A375 (cell line): ENCODE measurements at places on chromosomes 13 and 19. TPM values are rescaled to one million over a fixed set of nuclear protein-coding genes. Genes with fewer than 3 reads are reported as not detected.

The ZNF780B gene
- 15.1 and 30.4 TPM in 2 replicates for total RNA-seq

The MAMSTR gene
- 0.30 TPM in 1 of 2 replicates, not detected in the other for total RNA-seq

The RNF17 gene
- 0.37 and 0.41 TPM in 2 replicates for total RNA-seq

The ZNF415 gene
- 0.82 and 1.1 TPM in 2 replicates for total RNA-seq

The PRTN3 gene
- total RNA-seq: not detected in 2 replicates

The FPR3 gene
- not detected in 2 replicates for total RNA-seq

The ZNF888 gene
- total RNA-seq: 2.7 and 4.0 TPM in 2 replicates

The S1PR5 gene
- total RNA-seq: 1.9 and 3.9 TPM in 2 replicates

The ZNF708 gene
- 7.9 and 8.2 TPM in 2 replicates for total RNA-seq

The UGGT2 gene
- 34.0 and 38.6 TPM in 2 replicates for total RNA-seq

The GDF15 gene
- total RNA-seq: 32.1 and 48.4 TPM in 2 replicates

The FPR1 gene
- not detected in 2 replicates for total RNA-seq

The KLK14 gene
- 0.85 TPM in 1 of 2 replicates, not detected in the other for total RNA-seq

The BCKDHA gene
- total RNA-seq: 103 and 115 TPM in 2 replicates

The COL5A3 gene
- 2.6 and 4.6 TPM in 2 replicates for total RNA-seq

The LGALS7B gene
- total RNA-seq: 2.8 TPM in 1 of 2 replicates, not detected in the other

The ZNF626 gene
- total RNA-seq: 4.1 and 5.3 TPM in 2 replicates

The KISS1R gene
- not detected in 2 replicates for total RNA-seq

The ZFP28 gene
- 1.5 and 3.2 TPM in 2 replicates for total RNA-seq

The CRLF1 gene
- total RNA-seq: 6.0 and 9.8 TPM in 2 replicates

The RNASEH2A gene
- total RNA-seq: 96.4 and 96.8 TPM in 2 replicates

The PRR19 gene
- 0.91 and 1.6 TPM in 2 replicates for total RNA-seq

The NOVA2 gene
- 0.04 TPM in 1 of 2 replicates, not detected in the other for total RNA-seq

The PSG6 gene
- total RNA-seq: not detected in 2 replicates

The MAST3 gene
- total RNA-seq: 3.5 and 5.5 TPM in 2 replicates

The SCGB2B2 gene
- total RNA-seq: 0.05 TPM in 1 of 2 replicates, not detected in the other

The GFY gene
- not detected in 2 replicates for total RNA-seq

The CFD gene
- total RNA-seq: 2.1 and 3.5 TPM in 2 replicates

The SIGLECL1 gene
- 0.32 TPM in 1 of 2 replicates, not detected in the other for total RNA-seq

The FXYD1 gene
- 0.56 TPM in 1 of 2 replicates, not detected in the other for total RNA-seq

The TBXA2R gene
- 0.32 and 0.87 TPM in 2 replicates for total RNA-seq

The USHBP1 gene
- not detected in 2 replicates for total RNA-seq

The TPGS1 gene
- total RNA-seq: 43.4 and 51.0 TPM in 2 replicates

The CGB2 gene
- total RNA-seq: not detected in 2 replicates

The DCT gene
- total RNA-seq: not detected in 2 replicates

The LIG4 gene
- total RNA-seq: 7.8 and 8.2 TPM in 2 replicates

The TMEM161A gene
- total RNA-seq: 50.4 and 67.5 TPM in 2 replicates

The ZNF121 gene
- total RNA-seq: 48.4 and 56.3 TPM in 2 replicates

The VAV1 gene
- not detected in 2 replicates for total RNA-seq

The SIGLEC5 gene
- not detected in 2 replicates for total RNA-seq

The CDX2 gene
- 0.94 TPM in 1 of 2 replicates, not detected in the other for total RNA-seq

The GIPR gene
- 0.03 and 1.2 TPM in 2 replicates for total RNA-seq

The TEX26 gene
- not detected in 2 replicates for total RNA-seq

The KMT5C gene
- total RNA-seq: 16.7 and 17.0 TPM in 2 replicates

The THSD8 gene
- not detected in 2 replicates for total RNA-seq

The GGACT gene
- 6.7 and 7.5 TPM in 2 replicates for total RNA-seq

The KLHL1 gene
- 0.03 TPM in 1 of 2 replicates, not detected in the other for total RNA-seq

The CPB2 gene
- total RNA-seq: not detected in 2 replicates

The SRRM5 gene
- total RNA-seq: 0.29 and 0.30 TPM in 2 replicates

The RDH8 gene
- total RNA-seq: not detected in 2 replicates

The ZBTB45 gene
- total RNA-seq: 13.1 and 15.4 TPM in 2 replicates

The OVOL3 gene
- total RNA-seq: not detected in 2 replicates

The TMPRSS9 gene
- 0.57 TPM in 1 of 2 replicates, not detected in the other for total RNA-seq

The NOTCH3 gene
- total RNA-seq: 4.5 and 6.7 TPM in 2 replicates

The RNF225 gene
- total RNA-seq: 1.4 and 3.8 TPM in 2 replicates

The PPP1R13L gene
- total RNA-seq: 1.6 and 3.7 TPM in 2 replicates

The MCF2L gene
- 22.9 and 25.4 TPM in 2 replicates for total RNA-seq

The ZMYM2 gene
- 25.1 and 34.1 TPM in 2 replicates for total RNA-seq

The PRRG2 gene
- total RNA-seq: 0.74 and 2.8 TPM in 2 replicates

The C19orf85 gene
- not detected in 2 replicates for total RNA-seq
